ENCODE measurements at places on chromosomes 6 and 20.
A peak's percentile ranks its signal among the peaks of the same experiment; 100 is the strongest.

GRCh38 chr6:16004934-16005679, 123.8 kb upstream of the MYLIP start:
- no peak for DNase-seq

DNA sequence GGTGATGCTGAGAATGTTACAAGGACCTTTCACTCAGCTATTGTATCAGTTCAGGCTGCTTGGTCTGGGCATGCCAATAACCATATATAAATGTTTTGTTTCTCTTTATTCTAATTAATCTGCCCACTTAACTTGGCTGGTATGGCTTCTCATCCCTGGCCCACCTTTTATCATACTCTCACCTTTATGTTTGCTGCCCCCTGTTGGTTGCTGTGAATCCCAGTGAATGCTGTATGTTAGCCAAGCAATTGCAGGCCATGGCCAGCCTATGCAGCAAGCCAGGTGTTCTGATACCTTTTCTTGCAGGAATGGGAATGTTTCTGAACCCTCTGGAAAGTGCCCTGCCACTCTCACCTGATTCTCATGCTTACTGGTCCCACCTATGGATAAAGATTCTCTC, 54.6 kb downstream of the PCSK2 start:
- peak; percentile 83 for DNase-seq

GRCh38 chr6:3819161-3820110, 29.7 kb upstream of the FAM50B start:
- DNase-seq: no peak

DNA sequence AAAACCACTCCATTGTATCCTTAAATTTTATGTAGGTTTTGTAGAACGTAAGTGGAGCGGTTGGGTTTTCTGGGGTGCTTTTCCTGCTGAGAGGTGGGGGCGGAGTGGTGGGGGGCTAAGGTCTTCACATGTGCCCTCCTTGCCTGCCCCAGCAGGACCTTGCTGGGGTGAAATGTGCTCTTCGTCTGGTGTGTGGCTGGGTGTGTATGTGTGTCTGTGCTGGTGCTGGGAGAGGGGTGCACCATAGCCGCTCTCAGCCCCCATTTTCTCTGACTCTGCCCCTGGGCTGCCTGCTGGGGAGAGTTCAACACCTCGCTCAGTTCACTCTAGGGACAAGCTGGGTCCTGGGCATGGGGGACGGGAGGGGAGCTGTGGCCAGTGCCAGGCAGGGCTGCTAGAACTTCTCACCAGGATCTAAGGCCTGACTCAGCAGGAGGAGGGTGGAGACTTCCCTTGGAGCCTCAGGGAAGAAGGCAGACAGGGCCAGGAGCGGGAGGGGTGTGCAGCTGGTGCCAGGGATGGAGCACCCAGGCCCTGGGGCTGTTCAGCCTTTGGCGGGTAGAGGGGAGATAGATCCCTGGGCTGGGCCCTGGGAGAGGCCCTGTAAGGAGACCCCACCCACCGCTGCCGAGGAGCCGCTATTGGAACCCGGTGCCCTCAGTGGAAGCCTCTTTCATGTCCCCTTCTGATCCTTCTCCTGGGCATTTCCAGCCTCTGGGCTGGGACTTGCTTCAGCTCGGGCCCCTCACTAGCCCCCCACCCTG, 4.8 kb downstream of the SOX18 start:
- no peak for DNase-seq

DNA sequence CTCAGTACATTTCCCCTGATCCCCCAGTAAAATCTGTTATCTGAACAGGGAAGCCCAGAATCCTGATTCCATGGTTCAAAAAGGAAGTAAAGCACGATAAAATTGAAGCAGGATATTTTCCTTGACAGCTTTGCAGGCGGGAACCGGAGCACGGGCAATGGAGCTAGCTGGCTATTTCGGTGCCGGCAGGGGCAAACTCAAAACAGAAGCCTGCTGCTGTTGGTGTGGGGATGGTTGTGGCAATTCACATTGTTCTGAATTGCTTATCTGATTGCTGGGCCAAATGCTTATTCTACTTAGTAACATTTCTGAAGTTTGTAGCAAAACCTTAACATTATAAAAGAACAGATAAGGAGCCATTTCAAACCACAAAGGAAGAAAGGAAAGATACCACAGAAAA, 172.4 kb downstream of the MMS22L start:
- DNase-seq: no peak

DNA sequence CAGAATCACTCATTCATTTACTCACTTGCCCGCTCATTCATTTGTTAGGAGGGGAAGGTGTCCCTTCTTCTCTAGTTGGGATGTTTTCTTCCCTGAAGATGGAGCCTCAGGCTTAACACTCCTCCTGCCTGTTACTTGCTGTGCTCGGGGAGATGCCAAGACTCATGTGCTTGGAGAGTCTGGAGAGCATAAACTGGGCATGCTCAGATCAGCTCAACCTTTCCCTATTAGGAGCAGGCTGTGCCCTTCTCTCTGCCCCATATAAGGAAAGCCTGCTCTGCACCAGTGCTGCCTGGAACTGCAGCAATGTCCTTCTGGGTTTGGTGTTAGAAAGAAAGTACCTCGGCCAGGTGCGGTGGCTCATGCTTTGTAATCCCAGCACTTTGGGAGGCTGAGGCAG, 18.0 kb upstream of the UBE2V1 start:
- no peak for DNase-seq

DNA sequence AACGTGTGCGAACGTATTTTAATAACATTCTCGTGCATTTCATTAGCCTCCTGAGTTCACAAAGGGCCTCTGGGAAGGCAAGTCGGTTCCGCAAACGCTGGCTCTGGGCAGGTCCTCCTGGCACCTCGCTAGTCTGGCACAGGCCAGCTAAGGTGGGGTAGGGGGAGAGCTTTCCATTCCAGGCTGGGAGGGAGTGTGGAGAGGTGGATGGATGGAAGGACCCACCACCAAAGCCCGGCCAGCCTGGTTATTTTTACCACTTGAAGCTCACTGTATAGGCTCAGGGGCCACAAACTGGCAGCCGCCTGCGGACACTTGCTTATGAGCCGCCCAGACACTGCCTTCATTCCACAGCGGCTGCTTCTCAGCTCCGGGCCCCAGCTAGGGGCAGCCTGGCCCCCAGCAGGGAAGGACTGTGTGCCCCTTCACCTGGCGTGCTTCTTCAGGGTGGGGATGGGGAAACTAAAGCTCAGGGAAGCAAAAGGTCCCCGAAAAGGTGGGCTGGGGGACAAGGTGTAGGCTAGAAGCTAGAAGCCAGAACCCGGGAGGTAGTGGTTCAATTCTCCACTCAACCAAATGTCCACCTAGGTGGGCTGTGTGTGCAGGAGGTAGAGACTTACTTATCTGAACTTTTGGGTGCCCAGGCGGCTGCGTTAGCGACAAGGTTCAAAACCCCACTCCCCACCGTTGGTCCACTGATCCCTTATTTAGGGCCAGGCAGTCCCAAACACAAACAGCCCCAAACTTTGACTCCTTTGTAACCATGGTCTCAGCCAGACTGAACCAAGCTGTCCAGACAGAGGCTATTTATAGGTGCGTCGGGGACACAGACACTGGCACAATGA, 1.7 kb downstream of the PMEPA1 start:
- DNase-seq: no peak

GRCh38 chr6:163355426-163355991, 59.0 kb upstream of the QKI start:
- DNase-seq: no peak

- DNase-seq: no peak
Observed at GRCh38 chr6:53300656-53301551, 47.8 kb downstream of the ELOVL5 start.

Data from Karpas-422 (cell line).